ENCODE measurements at places on chromosomes 16 and 17. TPM values are rescaled to one million over a fixed set of nuclear protein-coding genes. Genes with fewer than 3 reads are reported as not detected.

- H3K36me3 ChIP-seq, result no peaks in the 10 kb centered on the region
- no peak overlapping the region for H3K27ac ChIP-seq
- H3K4me3 ChIP-seq, result no peak overlapping the region
- H3K27me3 ChIP-seq, result no peaks in the 10 kb centered on the region
Observed at GRCh38 chr17:69574257-69575197, 160.0 kb downstream of the MAP2K6 start.

- no peaks in the 10 kb centered on the region for H3K27me3 ChIP-seq
- H3K36me3 ChIP-seq, result no peaks in the 10 kb centered on the region
- H3K4me3 ChIP-seq, result no peak overlapping the region
- peak; percentile 40 for DNase-seq
Observed at GRCh38 chr16:85820604-85821372, 21.3 kb downstream of the COX4I1 start.

DNA sequence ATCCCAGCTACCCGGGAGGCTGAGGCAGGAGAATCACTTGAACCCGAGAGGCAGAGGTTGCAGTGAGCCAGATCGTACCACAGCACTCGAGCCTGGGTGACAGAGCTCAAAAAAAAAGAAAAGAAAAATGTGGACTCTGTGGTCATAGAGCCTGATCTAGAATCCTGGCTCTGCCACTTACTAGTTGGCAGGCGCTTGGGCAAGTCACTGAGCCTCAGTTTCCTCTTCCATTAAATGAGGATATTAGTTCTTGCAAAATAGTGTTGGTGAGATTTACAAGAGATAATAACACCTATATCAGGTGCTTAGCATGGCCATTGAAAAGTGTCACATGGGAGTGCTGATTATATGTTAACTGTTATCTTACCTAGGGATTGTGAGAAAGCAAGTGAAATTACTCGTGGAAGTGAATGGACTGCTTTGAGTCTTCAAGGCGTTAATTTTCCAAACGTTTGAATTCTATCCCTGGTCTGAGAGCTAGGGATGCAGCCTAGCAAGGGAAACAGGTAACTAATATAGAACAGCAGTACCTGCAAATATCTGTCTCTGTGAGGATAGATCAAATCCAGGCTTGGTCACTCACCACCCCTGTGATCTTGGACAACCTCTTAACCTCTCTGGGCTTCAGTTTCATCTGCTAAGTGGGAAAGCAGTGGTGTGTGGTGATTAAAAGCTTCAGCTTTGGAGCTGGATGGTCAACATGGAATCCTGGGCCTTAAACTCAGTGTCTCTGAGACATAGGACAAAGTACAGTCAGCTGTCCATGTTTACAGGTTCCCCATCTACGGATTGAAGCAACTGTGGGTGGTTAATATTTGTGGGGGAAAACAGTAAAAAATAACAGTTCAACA lies 953 bp upstream of the NSMCE1 start:
- no peak for DNase-seq
- no peaks in the 10 kb centered on the region for H3K4me1 ChIP-seq
- no peaks in the 10 kb centered on the region for H3K27me3 ChIP-seq
- H3K36me3 ChIP-seq, result no peaks in the 10 kb centered on the region

GRCh38 chr17:63333869-63334268 lies 112.2 kb downstream of the CYB561 start:
- H3K36me3 ChIP-seq, result no peaks in the 10 kb centered on the region
- H3K27me3 ChIP-seq, result no peaks in the 10 kb centered on the region
- no peak overlapping the region for H3K27ac ChIP-seq

GRCh38 chr16:11396241-11397048 lies 51.2 kb downstream of the RMI2 start:
- no peaks in the 10 kb centered on the region for H3K27me3 ChIP-seq
- H3K4me1 ChIP-seq, result no peaks in the 10 kb centered on the region
- peak; percentile 91 for DNase-seq

GRCh38 chr16:89444728-89445127 lies 45.6 kb downstream of the ANKRD11 start:
- H3K27ac ChIP-seq, result no peak overlapping the region
- H3K4me3 ChIP-seq, result no peak overlapping the region
- H3K36me3 ChIP-seq, result no peaks in the 10 kb centered on the region
- no peaks in the 10 kb centered on the region for H3K27me3 ChIP-seq
- no peak for DNase-seq
- H3K4me1 ChIP-seq, result no peaks in the 10 kb centered on the region

DNA sequence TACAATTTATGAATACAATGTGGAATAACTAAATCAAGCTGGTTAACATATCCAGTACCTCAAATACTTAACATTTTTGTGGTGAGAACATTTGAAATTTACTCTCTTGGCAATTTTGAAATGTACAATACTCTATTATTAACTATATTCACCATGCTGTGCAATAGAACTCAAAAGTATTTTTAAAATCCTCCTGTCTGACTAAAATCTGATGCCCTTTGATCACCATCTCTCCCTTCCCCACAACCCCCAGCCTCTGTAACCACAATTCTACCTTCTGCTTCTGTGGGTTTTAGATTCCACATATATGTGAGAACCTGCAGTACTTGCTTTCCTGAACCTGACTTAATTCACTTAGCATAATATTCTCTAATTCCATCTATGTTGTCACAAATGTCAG lies 71.6 kb upstream of the ALOX12 start:
- H3K4me3 ChIP-seq, result no peak overlapping the region
- no peaks in the 10 kb centered on the region for H3K36me3 ChIP-seq
- no peaks in the 10 kb centered on the region for H3K4me1 ChIP-seq
- no peak for DNase-seq
- H3K27me3 ChIP-seq, result no peaks in the 10 kb centered on the region

- no peak for DNase-seq
- H3K4me3 ChIP-seq, result no peak overlapping the region
- no peaks in the 10 kb centered on the region for H3K27me3 ChIP-seq
- H3K27ac ChIP-seq, result no peak overlapping the region
- no peaks in the 10 kb centered on the region for H3K4me1 ChIP-seq
Observed at GRCh38 chr17:72717676-72718075, 374.8 kb downstream of the SLC39A11 start.

DNA sequence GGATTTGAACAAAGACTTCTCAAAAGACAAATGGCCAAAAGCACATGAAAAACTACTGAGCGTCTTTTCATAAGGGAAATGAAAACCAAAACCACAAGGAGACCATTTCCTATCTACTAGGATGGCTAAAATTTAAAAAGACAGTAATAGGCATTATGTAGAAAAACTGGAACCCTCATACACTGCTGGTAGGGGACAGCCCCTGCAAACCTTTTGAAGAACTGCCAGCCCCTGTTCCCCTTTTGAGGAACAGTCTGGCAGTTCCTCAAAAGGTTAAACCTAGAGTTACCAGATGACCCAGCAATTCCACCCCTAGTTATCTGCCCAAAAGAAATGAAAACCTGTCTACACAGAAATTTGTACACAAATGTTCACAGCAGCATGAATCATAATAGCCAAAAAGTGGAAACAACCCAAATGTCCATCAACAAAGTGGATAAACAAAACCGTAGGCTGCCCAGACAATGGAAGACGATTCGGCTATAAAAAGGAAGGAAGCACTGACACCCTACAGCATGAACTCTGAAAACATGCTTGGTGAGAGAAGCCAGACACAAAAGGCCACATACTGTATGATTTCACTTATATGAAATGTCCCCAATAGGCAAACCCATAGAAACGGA lies 22.9 kb downstream of the CDIP1 start:
- no peak for DNase-seq
- no peak overlapping the region for H3K27ac ChIP-seq
- no peak overlapping the region for H3K4me3 ChIP-seq
- H3K27me3 ChIP-seq, result no peaks in the 10 kb centered on the region
- H3K4me1 ChIP-seq, result no peaks in the 10 kb centered on the region

- no peaks in the 10 kb centered on the region for H3K4me1 ChIP-seq
- no peak for DNase-seq
- H3K4me3 ChIP-seq, result no peak overlapping the region
- H3K27me3 ChIP-seq, result no peaks in the 10 kb centered on the region
- H3K36me3 ChIP-seq, result peaks cover under 1% of the 10 kb centered on the region
Observed at GRCh38 chr17:5096731-5097100, 15.0 kb downstream of the ZNF232 start.

GRCh38 chr16:24999088-24999670 lies 16.0 kb downstream of the ARHGAP17 start:
- H3K4me3 ChIP-seq, result no peak overlapping the region
- peaks cover 4% of the 10 kb centered on the region for H3K4me1 ChIP-seq
- no peaks in the 10 kb centered on the region for H3K36me3 ChIP-seq
- H3K27ac ChIP-seq, result no peak overlapping the region

DNA sequence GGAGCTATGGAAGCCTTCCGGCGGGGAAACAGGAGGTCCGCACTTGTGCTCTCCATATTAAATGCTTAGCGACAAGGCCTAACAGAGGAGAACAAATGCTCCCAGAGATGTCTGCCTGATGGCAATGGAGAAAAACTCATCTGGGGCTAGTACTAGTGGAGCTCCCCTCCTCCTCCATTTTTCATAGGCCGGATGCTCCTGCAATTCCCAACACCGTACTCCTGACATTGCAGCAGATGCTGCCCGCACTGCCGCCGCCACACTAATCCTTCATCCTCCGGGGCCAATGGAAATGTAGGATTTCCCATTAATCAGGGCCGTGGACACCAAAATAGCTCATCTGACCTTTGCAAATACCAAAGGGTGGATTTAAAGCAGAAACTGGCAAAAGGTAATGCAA lies 27.5 kb downstream of the TOM1L2 start:
- H3K36me3 ChIP-seq, result no peaks in the 10 kb centered on the region
- H3K27ac ChIP-seq, result no peak overlapping the region
- no peaks in the 10 kb centered on the region for H3K4me1 ChIP-seq
- DNase-seq, result no peak
- no peak overlapping the region for H3K4me3 ChIP-seq

DNA sequence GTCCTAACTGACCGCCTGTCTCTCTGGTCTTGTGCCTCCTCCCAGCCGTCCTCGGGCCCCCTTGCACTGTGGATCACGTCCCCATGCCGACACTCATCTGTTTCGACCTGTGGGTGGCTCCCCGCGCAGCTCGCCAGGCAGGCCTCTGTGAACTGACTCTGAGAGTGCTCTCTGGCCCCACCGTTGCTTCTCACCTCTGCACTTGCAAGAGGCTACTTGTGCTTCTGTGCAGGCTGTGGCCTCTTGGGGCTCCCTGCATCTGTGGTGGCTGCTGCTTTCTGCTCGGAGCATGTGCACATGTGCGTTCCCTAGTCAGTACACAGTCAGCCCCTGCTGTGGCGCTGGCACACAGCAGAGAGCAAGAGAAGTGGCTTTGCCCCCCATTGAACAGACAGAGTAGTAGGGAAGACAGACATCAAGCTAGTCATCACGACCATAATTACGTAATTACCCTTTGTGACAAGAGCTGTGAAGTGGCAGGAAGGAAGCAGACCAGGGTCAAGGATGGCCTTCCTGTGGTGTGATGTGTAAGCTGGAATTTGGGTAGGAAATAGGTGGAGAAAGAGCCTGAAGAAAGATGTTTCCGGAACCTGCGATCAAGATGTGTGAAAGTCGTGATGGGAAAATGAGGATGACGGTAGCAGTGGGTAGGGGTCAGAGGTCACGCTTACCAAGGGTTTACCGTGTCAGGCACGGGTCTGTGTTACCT lies 256.0 kb upstream of the CACNG5 start:
- no peaks in the 10 kb centered on the region for H3K36me3 ChIP-seq
- peaks cover 4% of the 10 kb centered on the region for H3K4me1 ChIP-seq
- H3K27me3 ChIP-seq, result no peaks in the 10 kb centered on the region
- no peak overlapping the region for H3K4me3 ChIP-seq
- no peak for DNase-seq

DNA sequence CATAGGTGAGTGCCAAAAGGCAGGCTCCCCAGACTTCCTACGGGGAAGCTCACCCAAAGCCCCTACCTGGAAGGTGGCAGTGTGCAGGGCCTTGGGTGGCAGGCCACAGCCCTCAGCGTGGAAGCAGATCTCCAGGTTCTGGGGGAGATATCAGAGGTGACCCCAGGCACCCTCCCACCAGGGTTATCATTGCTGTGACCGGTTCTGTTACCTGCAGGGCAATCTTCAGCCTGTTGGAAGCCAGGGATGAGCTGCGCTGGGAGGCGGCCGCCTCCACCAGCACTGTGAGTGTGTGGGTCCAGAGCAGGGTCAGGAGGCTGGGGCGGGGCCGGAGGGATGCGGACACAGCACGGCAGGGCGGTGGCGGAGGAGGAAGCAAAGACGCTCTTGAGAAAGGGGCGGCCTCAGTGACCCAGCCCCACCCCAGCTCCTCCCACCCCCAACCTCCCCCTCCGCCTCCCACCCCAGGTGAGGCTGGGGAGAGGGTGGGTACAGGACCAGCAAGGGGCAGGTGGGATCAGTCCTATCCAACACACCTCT lies 13.1 kb downstream of the UNC13D start:
- no peaks in the 10 kb centered on the region for H3K36me3 ChIP-seq

- no peak overlapping the region for H3K4me3 ChIP-seq
- no peaks in the 10 kb centered on the region for H3K4me1 ChIP-seq
- H3K27ac ChIP-seq, result no peak overlapping the region
- DNase-seq, result peak; percentile 45
- H3K36me3 ChIP-seq, result no peaks in the 10 kb centered on the region
Observed at GRCh38 chr16:57606847-57607501, 21.5 kb upstream of the ADGRG1 start.

DNA sequence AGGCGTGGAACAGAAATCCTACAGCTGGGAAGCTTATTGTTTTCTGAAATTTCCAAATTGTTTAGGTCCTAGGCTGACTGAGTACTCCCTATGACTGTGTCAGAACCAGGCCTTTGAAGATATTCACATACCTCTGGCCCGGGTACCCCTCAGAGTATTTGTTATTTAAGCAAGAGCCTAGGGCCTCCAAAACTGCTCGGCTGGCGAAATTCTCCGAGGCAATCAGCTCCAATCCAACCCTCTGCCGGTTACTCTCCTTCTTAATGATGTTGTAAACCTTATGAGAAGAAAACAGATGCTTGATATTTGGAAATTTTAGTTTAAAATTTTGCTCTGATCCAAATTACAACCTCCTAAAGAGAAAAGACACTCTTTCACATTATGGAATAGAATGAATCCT lies 9.8 kb downstream of the SHMT1 start:
- no peak overlapping the region for H3K4me3 ChIP-seq
- no peaks in the 10 kb centered on the region for H3K27me3 ChIP-seq
- no peaks in the 10 kb centered on the region for H3K4me1 ChIP-seq
- no peaks in the 10 kb centered on the region for H3K36me3 ChIP-seq

DNA sequence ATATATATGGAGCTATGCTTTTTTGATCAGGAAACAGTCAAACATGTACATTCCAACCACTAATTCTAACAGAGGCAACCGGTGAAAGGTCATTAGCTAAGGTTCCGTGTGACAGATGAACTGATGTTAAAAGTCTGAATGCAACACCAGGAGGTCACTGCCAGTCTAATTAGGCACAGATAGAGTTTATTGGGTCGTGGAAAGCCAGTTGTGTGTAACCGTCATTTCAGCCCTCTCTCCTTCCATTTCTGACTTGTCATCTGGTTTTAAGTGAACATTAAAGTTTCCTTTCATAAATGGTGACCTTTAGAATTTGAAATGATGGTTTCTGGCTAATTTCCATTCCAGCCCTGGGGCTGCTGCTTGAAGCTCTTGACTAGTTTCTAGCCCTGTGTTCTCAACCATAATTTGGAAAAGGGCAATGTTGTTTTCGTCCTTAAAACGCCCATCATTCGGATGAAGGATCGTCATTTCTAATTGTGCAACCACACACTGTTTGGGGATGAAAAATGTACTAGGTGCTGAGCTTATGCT lies 23.9 kb downstream of the CACNG3 start:
- H3K27me3 ChIP-seq, result no peaks in the 10 kb centered on the region
- H3K27ac ChIP-seq, result no peak overlapping the region
- no peak overlapping the region for H3K4me3 ChIP-seq
- DNase-seq, result no peak
- H3K4me1 ChIP-seq, result no peaks in the 10 kb centered on the region
- no peaks in the 10 kb centered on the region for H3K36me3 ChIP-seq

The AHSP gene
- 4.7 TPM for total RNA-seq

The CENPT gene
- 57.9 TPM for total RNA-seq

The KRTAP4-5 gene
- not detected for total RNA-seq

The RAB37 gene
- total RNA-seq, result 1.4 TPM

All from aorta (tissue), 5 donors.